ENCODE measurements at places on chromosomes 2 and 18.

DNA sequence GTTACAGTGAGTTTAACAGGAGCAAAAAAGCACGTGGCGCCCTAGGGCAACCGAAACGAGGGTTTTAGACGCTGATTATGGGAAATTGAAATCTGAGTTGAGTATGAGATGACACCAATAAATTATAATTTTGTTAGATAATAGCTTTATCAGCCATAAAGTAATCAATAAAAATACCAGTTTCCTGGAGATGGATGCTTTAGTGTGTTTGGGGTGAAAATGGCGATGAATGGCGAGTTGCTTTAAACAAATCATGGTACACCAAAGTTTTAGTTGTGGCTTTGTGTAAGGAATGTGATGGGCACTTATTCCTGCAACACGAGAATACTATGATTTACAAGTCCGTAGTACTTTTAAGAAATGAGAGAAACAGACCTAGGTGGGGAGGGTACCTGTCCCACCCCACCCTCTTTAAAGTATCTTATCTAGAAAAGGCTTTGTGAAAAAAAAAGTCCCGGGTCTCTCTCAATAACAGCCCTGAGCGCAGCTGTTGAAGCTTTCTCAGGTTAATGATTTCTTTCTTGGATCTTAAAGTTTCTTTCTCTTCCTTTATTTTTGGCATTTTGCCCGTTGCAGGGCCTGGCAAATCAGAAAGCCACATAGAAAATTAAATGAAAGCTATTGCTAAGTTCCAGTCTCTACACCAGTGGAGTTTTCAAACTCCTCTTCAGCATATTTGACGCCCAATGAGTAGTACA, 1.5 kb upstream of the RRM2 start:
- DNase-seq, result peak; percentile 34

DNA sequence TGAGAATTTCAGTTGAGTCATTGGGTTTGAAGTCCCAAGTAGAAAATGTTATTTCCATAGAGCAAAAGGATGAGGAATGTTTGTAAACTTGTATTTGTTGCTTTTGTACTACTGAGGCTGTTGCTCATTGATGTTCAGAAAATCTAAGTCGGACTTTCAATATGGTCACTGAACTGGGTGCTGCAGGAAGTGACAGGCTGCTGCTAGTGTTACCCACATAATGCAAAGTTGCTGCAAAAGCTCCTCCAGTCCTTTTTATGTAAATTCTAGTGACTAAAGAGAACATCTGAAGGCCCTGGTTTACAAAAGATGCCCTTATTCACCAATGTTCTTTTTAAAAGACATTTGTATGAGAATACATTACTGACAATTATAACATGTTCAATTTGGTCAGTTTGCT, 131.1 kb upstream of the FAM98A start:
- no peak for DNase-seq

DNA sequence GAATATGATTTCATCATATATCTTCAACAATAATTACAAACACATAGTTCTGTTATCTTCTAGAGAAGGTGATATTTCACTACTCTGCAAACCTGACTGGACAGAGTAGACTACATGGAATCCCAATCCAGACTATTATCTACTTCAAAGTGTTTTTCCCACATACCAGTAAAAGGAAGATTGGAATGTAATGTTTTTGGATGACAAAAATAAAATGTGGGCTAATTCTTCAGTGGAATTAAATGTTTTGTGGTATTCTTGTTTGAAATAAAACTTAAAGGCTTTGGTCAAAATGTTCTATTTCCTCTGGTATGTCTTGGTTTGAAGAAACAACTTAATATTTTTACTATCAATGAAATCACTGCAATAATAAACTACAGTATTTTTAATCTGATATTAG, 22.1 kb downstream of the COL5A2 start:
- DNase-seq, result no peak

GRCh38 chr2:122148128-122148767, 392.8 kb downstream of the TSN start:
- DNase-seq, result no peak

DNA sequence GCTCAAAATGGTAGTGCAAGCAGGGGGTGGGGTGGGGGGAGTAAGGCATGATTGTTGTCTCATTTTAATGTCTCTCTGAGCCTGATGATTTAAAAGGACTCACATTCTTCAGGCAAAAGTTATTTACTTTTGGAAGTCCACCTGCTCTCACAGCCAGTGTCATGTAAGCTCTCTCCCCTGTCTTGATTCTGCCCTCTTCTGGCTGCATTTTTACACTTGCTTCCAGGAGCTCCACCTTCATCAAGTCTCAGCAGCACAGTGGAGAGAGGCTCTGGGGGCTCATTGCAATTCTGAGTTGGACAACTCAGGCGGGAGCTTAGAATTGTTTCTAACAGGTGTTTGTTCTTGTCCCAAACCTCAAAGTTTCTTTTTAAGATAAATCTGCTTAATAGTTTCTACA, 39.2 kb downstream of the GNAL start:
- DNase-seq, result no peak

DNA sequence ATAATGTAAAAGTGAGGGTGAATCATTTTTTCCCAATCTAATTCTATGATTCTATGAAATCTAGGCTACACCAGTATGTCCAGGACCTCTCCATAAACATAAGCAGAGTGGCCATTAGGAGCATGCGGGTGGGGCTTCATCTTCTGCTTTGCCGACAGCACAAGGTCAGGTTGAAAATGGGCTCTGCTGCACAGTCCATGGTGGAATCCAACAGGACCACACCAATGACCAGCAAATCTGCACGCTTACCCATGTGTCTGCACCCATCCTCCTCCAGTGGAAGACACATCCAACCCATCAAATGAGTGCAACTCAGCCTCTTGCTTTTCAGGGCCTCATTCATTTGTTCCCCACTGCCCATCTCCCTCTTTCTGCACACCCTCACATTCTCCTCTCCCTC, 43.3 kb upstream of the SKOR2 start:
- DNase-seq, result no peak

DNA sequence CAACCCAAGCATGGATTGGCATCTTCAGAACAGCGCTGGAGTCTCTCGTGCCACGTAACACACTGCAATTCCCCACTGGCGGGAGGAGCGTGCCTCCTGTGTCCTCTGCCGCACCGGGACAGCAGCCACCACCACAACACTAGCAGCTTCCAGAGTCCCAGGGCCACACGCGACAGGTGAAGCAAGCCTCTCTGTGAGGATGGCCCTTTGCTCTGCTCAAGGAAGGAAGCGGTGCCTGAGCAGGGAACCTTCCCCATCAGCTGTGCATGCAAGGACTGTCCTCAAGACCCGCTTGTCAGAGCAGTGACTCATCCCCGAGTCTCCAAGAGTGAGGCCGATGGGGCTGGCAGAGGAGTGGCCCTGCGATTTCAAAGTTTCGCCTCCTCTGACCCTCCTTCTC, 44.0 kb downstream of the TTC32 start:
- no peak for DNase-seq

- DNase-seq, result no peak
Observed at GRCh38 chr2:205948496-205948837, 137.5 kb downstream of the INO80D start.

GRCh38 chr2:237090906-237091305, 5.2 kb downstream of the COPS8 start:
- no peak for DNase-seq

GRCh38 chr2:195477248-195477995, 179.6 kb upstream of the SLC39A10 start:
- DNase-seq, result no peak

GRCh38 chr2:12050396-12050795, 304.0 kb downstream of the LPIN1 start:
- no peak for DNase-seq

DNA sequence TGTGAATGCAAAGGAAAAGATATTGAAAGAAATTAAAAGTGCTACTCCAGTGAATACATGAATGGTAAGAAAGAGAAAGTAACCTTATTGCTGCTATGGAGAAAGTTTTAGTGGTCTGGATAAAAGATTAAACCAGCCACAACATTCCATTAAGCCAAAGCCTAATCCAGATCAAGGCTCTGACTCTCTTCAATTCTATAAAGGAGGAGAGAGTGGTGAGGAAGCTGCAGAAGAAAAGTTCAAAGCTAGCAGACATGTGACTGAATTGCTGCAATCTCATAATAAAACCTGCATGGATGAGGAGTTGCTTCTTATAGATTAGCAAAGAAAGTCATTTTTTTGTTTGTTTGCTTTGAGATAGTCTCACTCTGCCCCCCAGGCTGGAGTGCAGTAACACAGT, 130.2 kb downstream of the DNAH6 start:
- DNase-seq, result no peak

DNA sequence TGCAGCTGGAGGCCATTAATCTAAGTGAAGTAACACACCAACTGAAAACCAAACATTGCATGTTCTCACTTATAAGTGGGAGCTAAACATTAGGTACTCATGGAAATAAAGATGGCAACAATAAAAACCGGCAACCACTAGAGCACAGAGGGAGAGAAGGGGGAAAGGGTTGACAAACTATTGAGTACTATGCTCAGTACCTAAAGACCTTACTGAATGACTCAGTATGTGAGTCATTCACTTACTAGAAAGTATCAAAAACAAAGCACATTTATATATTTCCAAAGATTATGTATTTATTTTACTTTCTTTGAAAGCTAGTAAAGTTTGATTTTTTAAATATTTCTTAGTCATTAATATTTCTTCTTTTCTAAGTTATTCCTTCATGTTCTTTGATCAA, 48.9 kb downstream of the ZNF385B start:
- no peak for DNase-seq

DNA sequence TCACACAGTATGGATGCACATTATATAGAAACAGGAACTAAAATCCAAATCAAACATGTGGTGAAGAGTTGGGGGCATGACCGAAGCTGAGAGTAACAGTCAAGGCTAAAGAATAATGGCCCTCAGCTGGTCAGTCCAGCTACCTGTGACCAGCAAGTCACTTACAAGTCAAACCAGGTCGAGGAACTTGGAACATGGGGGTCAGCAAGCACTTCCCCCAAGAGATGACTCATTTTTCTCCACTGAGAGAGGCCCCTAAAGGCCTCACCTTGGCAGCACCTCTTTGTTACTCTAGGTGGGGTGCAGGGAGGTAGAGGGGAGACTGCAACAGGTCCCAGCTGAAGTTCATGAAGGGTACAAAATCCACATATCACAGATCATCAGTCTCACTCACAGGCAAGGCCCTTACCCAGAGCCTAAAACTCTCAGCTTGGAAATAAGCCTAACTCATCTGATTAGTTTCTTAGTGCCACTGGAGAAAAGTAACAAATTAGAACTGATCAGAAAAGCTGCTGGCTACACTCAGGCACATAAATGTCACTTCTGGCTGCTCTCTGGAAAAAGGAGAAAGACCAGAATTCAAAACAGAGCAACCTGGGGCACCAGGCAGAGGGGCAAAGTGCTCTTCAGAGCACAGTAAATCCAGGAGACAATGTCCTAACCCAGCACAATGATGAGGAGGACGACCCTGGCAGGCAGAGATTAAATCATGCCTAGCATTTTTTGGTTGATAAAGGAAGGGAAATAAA, 4.0 kb downstream of the SDC1 start:
- DNase-seq, result no peak

- DNase-seq, result no peak
Observed at GRCh38 chr2:41854227-41854626, 193.6 kb upstream of the PKDCC start.

- DNase-seq, result no peak
Observed at GRCh38 chr2:98501223-98501622, 56.6 kb downstream of the INPP4A start.

DNA sequence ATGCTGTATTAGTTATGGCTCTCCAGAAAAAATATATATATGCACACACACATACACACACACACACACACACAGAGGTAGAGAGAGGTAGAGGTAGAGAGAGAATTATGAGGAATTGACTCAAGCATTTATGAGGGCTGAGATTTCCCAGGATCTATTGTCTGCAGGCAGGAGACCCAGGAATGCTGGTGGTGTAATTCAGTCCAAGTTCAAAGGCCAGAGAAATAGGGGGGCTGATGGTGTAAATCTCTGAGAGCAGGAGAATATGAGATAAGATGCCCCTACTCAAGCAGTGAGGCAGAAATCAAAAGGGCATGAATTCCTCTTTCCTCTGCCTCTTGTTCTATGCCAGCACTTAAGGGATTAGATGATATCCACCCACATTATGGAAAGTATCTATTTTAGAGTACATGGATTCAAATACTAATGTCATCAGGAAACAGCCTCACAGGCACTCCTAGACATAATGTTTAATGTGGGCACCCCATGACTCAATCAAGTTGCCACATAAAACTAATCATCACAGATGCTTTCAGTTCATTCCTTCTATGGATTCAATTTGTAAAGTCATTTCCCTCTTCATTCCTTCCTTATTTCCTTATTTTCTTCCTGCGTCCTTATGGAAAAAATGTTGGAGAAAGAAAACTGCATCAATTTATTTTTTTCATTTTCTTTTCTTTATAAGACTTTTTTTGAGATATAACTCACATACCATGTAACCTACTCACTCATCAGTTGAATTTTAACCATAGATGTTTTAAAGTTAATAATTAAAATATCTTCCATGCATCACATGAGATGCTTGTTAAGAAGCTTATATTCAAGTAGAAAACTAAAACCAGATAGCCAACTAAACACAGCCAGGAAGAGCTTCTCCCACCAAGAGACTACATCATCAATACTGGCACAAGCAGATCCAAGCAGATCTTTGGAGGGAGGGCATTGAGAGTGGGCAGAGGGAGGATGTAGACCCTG, 406.2 kb downstream of the MBD2 start:
- DNase-seq, result no peak

DNA sequence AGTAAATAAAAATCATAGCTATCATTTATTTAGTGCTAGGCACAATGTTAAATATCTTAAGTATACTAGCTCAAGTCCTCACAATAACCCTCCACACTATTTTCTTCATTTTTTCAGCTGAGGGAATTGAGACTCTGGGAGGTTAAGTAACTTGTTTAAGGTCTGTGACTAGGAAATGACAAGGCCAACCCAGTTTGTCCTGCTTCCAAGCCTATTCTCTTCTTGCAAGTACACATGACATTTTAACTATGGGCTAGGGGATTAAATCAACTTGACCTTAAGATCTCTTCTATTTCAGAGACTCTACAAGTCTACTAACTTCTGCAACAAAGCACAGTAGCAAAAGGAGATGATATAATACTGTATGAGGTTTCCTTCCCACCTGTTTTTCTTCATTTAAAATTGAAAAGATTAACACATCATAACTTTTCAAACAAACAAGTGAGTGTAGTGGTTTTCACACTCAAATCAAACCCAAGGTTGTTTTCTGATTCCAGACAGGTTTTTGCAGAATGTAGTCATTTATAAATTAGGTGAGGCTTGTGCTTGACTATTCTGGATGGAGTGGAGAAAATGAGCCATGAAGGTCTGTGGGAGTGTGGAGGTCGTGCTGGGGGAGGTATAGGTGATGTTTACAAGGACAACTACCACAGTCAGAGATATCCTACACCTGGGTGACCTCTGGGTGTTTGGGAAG, 57.0 kb downstream of the CD28 start:
- no peak for DNase-seq
